ENCODE measurements at places on chromosomes 2 and 18.

GRCh38 chr2:73252238-73253027, 18.3 kb downstream of the CCT7 start:
- no peak for DNase-seq

GRCh38 chr2:173659509-173659908, 304.8 kb downstream of the CDCA7 start:
- no peak for DNase-seq

DNA sequence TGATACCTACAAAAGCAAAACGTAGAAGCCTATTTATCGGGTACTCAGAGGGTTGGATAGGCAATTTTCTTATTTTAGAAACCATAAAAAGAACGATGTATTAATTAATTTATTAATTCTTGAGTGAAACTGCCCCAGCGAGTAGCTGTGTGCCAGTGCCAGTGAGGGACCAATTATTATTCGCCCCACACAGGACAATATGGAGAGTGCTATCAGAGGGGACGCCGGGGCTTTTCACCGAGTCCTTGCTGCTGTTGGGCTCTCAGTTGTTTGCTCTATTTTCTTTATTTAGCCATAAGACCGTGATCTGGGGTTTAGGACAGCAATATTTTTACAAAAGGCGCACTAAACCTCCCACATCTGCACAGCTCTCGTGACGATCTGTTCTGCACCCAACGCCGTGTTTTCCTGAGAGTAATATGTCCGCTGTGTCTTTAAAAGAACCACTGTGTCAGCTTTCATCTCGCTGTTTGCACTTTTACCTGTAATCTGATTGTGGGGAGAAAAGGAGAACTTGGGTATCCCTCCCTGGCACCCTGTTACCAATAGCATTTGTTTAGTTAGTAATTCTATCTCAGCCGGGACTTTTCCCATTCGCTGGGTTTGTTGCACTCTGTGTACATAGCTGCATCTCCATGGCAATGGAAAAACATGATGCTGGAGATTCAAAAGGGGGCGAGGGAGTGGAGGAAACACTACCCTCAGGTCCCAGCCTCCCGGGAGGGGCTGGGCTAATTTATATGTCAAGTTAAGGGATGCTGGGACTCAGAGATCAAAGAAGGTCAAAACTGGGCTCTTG, 30.1 kb upstream of the ZNF516 start:
- no peak for DNase-seq

- DNase-seq: no peak
Observed at GRCh38 chr2:26704441-26704977, 12.0 kb downstream of the KCNK3 start.

- no peak for DNase-seq
Observed at GRCh38 chr2:47321006-47321405, 82.0 kb upstream of the MSH2 start.

DNA sequence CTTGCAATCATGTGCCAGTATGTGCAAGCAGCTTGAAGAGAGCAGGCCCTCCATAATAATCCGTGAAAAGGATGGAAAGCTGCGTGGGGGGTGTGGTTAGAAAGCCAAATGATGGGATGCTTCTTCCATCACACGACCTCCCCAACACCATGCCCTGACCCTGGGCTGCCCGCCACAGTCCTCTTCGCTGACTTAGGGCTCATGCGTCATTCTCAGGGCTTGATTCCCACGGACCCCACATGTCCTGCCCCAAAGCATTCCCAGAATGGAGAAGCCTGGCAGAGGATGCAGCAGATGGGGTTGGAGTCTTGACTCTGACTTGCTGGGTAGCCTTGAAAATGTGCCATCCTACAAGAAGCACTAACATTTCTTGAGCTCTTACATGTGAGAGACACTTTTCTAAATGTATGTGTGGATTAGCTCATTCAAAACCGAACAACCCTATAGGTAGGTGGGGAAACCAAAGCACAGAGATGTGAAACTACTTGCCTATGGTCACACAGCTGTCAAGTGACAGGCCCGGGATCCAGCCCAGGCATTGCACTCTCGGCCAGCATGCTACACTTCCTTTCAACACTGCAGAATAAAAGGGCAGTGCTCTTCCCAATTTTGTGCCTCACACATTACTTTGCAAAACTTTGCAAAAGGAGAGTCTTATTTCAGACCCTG, 3.7 kb downstream of the TNS1 start:
- DNase-seq: no peak

DNA sequence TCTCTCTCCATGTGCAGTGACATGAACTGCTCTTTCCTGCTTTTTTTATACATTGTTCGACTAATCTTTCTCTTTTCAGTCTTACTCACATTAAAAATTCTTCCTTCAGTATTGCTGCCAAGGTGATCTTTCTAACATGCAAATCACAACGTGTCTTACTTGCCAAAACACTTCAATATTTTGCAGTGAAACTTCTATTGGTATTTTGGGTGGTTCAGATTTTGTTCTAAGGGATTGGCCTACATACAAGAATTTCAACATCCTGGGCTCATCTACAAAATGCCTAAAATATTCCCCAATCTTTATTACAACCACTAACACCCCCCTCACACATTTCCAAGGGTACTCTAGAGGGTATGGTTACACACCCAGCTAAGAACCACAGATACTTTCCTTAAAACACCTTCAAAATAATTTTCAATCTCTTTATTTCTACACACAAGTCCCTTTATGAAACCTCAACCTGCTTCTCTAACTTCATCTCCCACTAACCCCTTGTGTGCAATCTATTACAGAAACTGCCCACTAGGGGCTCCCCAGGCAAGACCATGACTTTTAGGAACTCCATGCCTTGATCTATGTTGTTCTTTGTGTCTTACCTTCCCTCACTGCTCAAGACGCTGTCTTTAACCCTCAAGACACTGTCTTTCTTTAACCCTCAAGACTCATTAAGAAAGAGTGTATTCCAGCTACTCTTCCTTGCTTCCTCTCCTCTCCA, 50.9 kb downstream of the COL3A1 start:
- peak; percentile 13 for DNase-seq

DNA sequence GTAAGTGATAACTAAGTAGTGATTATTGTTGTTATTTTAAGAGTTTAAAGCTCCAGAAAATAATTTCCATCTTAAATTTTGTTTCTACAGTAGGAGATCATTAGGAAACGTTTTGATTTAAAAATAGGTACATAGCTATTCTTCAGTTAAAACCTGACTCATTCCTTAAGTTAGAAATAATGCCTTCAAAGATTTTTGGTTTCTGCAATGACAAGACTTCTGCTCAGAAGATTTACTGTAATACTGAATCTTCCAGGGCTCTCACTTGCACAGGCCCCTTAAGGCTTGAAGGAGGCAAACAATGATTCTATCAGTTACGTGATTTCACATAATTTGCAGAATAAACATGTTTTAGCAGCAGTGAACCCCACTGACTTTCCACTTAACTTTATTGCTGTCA, 333.7 kb downstream of the RAD51AP2 start:
- DNase-seq: no peak

DNA sequence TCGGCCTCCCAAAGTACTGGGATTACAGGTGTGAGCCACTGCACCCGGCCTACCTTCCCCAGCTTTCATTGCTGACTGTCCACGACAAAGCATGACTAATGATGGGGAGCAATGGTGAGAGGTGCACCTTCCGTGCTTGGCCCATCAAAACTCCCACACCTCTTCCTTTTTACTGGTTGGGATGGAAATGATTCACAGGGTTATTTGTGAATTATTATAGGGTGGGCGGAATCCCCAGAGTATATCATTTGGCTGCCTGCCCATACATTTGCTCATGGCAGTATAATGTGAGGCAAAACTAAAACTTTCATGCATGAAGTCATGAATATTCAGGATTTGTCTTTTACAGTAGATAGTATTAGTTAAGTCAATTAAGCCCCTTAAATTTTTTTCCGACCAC, 334.2 kb upstream of the NETO1 start:
- DNase-seq: no peak

- no peak for DNase-seq
Observed at GRCh38 chr2:240982821-240983281, 15.6 kb upstream of the SNED1 start.

DNA sequence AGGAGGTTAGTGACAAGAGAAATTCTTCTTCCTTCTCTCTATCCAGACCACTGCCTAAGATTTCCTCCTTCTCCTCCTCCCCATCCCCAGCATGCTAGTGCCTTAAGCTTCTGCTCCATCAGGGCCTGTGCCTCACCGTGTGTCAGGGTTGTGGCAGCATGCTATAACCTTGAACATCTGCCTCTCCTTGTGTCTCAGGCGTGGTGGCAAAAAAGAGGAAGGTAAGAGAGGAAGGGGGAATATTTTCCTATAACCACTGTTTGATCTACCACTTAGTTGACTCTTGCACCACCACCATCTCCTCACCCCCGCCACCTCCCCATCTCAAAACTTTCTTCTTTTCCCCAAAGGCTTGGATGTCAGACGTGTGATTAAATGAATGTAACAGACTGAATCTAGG, 38.3 kb upstream of the PEX13 start:
- DNase-seq: no peak

GRCh38 chr2:53568469-53568868, 199.1 kb upstream of the CHAC2 start:
- DNase-seq: no peak

DNA sequence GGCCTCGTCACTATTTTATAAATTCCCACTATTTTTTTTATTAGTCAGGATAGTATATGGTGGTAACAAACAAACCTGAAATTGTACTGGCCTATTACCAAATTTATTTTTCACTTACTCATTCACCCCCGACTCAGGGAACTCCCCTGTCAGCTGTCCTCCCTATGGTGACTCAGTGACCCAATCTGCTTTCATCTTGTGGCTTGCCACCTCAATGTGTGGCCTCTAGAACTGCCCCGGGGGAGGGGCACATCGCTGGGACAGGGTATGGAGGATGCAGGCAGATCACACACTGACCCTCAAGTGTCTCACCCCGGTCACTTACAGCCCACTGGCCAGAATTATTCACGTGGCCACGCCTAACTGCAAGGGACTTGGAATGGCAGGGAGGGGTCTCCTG, 71.6 kb downstream of the ACTR2 start:
- peak; percentile 12 for DNase-seq

DNA sequence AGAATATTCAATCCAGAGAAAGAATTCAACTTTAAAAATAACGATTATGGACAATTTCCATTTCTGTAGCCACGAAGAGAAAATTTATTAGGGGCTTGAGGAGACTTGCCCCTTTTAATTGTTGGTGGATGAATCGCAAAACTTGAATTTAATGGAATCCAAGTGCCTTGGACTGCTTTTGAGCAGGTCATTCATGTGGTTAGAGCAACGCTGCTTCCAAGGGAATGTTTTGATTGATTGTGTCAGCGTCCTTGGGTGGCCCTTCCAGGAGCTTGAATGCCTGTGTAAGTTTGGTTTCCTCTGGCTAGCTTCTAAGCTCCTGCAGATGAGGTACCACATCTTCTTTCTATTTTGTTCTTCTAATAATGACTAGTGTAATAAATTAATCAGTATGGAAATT, 213.4 kb downstream of the LTBP1 start:
- no peak for DNase-seq

DNA sequence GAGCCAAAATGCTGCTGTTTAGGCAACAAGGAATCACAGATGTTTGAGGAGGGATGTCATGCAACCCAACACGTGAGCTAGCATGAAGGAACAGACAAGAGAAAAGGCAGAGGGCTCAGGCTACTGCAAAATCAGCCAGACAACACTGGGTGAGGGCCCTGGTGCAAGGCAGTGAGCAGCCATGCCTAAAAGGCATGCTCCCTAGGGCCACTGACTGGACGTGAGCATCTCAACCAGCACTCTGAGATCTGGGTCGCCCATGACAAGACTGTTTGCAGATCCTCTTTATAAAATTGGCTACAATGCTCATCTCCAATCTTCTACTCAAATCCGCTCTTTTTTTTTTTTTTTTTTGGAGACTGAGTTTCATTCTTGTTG, 49.1 kb downstream of the KIAA2012 start:
- DNase-seq: no peak

DNA sequence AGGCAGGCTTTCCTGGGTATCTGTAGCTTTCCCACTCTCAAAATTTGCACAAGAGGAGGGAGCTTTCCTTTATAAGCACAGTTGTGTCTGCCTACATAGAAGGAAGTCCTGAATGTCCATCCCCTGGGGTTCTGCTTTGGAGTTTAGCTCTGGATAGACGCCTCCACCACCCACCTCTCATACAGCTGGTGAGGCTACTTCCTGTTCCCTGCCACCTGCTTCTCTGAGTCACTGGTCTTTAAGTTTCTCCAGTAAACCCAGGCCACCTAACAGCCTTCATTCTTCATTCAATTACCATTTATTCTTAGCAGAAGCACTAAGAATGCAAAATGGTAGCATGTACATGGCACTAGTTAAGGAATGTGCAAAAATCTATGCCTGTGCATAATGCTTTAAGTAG, 407.8 kb downstream of the CDH2 start:
- DNase-seq: no peak

All from erythroblast (primary cell).